ENCODE measurements at places on chromosomes 6 and 20.

GRCh38 chr6:8299034-8299433, 136.3 kb downstream of the SLC35B3 start:
- no peak for DNase-seq

- no peak for DNase-seq
These were observed 10.2 kb downstream of the SYNDIG1 start for GRCh38 chr20:24479595-24479994.

GRCh38 chr20:50189681-50190250, 864 bp upstream of the CEBPB start:
- DNase-seq: no peak

DNA sequence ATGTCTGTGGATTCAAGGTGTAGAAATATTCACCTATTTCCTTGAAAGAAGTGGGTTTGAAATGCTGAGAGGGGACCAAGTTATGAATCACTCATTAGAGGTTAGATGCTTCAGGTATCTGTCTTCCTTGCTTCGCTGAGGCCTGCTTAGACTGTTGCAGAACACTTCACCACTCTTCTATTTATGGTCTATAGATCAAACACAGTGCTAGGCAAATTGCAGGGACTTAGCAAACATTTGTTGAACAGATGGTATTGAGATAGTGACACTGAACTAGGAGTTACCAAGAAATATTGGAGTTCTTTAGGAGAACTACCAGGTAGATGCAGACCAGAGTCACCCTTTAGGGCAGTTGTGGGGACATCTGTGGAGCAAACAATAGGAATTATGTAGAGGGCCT, 123.8 kb downstream of the RFPL4B start:
- peak; percentile 10 for DNase-seq

DNA sequence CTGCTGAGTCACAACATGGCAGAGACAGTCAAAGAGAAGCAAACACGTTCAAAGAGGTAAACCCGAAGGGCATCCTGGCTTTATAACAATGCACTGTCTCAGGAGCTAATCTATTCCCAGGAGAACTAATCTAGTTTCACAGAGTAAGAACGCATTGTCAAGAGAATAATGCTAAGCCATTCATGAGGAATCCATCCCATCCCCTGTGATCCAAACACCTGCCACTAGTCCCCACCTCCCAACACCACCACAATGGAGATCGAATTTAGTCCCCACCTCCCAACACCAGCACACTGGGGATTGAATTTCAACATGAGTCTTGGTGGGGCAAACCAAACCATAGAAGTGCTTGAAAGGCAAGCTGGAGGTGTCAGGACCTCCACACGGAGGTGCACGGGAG, 231.5 kb upstream of the ID4 start:
- DNase-seq: no peak

DNA sequence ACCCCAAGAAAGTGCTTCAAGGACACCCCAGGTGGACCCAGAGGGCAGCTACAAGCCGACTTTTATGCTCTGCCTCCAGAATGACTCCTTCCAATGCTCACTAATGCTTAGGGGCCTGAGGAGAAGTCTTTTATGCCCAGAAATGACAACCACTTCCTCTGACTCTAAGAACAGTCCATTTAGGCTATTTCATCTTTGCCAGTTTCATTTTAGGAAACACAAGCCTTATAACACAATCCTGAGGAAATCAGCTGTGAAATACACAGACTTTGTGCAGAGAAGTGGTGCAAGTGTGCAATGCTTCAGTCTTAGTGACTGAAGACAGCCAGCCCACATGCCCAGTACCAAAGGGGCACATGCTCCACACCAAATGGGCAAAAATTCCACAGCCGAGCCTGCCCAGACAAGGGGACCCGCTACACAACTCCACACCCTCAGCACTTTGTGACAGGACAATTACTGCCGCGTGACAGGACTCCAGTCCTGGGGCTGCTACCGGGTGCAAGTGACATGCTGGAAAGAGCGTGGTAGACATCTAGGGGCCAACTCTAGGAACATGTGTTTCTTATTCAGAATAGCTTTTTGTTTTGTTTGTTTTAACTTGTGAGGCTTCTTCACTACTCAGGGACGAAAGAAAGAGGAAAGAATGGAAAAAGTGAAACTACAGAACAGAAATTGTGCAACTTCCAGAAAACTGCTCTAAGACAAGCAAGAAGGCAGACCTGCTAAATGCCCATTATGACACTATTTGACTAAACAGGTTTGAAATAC, 28.2 kb upstream of the PLAGL1 start:
- DNase-seq: peak; percentile 64

DNA sequence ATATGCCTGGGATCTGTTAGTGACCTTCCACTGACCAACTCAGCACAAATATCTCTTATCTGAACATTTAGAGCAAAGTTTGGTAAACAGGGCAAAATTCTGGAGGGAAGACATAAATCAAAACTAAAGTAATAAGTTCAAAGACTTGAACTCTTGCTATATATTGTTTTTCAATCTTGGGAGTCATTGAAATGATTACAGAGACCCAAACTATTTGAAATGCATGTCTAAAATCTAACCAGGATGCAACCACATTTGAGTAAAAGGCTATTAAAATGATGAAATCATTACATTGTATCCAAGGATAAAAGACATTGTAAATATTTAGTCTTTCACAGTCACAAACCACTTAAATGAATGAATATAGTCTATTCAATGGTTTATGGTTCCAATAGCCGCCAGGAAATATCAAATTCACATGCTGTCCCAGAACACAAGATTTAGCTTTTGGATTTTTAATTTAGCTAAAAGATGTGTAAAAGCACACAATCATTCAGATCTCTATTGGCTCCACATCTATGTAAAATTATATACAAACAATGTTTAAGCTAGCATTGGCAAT, 256.6 kb upstream of the EPHA7 start:
- no peak for DNase-seq

GRCh38 chr6:148218542-148219258, 123.9 kb upstream of the SASH1 start:
- no peak for DNase-seq

- DNase-seq: peak; percentile 80
These were observed 12.4 kb downstream of the KIF3B start for GRCh38 chr20:32289661-32290431.

DNA sequence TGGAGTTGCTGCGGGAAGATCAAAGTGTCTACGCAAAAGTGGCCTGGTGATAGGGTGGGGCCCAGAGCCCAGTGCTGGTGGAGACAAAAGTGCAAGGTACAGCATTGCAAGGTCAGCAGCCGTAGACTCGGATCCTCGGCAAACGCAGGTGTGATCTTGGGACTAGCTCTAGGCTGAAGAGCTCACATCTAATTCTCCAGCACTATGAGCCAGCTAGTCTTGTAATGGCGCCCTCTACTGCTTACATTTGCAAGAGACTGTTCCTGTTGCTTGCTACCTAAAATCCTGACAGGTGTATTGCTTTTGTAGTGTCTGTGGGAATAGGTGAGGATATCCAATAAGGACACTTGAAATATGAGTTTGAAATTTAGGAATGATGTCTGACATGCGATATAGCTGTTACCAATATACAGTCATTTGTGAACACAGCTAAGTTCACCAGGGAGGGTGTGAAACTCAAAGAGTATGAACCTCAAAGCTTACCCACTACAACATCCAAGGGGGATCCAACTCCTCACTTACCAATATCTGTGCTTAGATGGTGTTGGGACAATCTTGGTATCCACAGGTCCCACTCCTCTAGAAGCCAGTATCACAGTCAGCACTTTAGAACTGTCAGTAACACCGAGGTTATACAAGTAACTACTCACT, 58.4 kb downstream of the PDE7B start:
- peak; percentile 80 for DNase-seq

DNA sequence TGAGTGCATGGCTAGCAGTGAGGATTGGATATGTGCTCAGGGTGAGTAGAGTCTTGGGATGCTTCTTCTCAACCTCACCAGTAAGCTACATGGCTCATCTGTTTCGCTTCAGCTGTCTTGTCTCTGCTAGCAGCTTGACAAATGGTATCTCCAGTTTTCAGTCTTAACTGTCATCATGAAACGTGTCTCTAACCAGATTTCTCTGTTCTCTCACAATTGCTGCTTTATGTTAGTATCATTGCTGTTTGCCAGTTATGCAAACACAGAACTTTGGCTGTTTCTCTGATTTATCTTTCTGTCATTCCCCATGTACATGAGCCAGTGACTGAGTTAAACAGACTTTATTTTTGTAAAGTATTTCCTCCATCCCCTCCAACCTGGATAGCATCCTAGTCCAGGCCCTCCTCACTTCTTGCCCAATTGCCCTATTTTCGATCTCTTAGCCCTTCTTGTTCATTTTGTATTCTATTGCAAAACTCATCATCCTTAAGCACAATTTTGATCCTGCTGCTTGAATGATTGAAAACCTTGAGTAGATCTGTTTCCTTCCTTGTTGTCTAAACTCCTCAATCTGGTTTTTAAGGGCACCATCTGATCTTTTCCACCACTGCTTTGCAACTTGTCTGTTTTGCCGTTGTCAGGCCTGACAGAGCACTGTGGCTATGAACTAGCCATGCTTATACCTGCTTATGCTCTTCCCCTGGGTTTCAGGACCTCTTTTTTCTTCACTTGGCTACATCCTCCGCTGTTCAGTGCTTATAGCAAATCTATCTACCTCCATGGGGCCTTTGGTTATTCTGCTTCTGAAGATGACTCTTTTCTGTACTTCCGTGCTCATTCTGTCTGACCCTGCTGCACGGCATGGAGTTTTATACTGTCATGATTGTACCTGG, 37.7 kb upstream of the ADIG start:
- no peak for DNase-seq

DNA sequence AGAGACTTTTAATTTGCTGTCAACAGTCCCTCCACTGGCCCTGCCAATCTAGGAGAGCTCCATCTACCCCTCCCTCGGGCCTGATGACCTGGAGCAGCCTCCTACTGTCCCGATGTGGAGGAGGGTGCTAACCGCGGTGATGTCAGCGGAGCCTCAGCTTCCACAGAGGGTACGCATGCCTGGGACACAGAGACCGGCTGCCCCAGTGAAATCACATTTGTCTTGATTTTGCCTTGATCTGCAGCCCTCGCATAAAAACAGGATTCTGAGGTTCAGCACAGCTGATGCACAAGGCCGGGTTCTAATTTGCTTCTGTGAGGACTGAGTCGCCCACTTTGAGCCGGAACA, 77.6 kb downstream of the STK35 start:
- no peak for DNase-seq

DNA sequence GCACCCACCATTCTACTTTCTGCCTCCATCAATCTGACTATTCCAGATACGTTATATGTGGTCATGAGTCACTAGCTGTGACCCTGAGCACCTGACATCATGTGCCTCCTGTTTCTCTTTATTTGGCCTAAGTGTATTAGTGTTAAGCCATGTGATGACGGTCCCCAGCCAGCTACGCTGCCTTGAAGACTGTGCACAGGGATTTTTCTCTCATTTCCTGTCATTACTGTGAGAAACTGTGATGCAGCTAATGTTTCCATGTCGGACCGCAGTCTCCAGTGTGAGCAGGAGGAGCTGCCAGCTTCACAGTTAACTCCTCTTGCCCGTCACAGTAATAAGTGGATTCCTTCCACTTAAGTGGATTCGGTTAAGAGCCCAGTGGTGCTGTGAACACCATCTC, 9.9 kb upstream of the SPATS1 start:
- no peak for DNase-seq
